ENCODE measurements at places on chromosomes 1 and 21.

DNA sequence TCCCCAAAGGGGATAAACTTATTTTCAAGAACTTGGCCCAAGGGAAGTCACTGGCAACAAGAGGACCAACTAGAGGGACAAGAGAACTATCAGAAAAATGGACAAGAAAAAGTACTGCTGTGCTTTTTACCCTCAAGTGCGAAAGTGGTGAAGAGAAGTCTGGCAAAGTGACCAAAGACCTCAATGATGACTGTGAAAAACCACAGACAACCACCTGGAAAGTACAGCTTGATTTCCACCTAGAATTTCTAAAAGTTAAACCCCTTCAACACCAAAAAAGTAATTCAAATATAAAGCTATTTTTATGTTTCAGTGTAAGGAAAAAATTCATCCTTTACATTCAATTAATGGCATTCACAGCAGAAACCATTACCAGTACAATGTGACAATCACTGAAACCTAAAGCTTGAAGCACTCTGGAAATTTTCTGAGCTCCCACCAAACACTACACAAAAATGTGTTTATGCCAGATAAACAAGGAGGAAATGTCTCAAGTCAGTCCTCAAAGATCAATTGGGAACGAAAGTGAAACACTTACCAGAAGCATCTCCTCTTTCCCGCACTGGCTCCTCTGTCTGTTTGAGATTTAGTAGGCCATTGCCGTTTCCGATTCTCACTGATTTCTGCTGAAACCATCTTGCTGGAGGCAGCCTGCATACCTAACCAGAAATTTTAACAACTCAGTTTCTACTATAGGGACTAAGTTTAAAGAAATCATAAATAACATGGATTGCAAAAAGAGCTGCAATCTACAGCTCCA, 8.3 kb downstream of the SDE2 start:
- no peak for DNase-seq

DNA sequence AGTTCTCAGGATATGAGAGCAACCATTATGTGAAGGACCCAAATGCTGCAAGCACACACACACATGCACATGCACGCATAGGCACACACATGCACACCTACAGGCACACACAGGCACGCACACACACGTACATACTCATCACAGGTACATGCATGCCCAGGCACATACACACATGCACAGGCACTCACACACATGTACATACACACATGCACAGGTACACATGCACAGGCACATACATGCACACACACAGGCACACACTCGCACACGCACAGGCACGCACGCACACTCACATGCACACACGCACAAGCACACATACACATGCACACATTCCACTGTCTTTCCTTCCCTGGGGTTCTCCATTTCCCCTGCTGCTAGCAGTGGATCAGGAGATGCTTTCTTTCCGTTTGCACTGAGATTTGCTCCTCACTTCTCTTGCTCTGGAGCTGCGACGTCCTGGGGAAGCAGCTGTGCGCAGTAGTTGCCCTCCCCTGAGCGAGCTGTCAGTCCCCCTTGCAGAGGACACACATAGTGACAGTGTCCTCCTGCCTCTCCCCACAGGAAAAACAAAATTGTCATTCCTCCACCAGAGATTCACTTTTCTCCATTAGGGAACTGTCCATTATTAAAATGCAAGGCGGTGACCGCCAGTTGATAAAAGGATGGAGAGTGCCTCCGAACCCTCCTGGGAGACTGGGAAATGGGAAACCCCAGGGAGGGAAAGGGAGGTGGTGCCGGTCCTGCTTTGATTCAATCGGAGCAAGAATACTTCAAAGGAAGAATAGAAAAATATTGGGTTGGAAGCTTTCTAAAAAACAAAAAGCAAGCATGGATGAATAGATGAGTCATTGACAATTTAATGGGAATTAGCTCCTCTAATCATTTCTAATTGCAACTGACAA, 69.5 kb downstream of the WDR4 start:
- DNase-seq, result no peak

DNA sequence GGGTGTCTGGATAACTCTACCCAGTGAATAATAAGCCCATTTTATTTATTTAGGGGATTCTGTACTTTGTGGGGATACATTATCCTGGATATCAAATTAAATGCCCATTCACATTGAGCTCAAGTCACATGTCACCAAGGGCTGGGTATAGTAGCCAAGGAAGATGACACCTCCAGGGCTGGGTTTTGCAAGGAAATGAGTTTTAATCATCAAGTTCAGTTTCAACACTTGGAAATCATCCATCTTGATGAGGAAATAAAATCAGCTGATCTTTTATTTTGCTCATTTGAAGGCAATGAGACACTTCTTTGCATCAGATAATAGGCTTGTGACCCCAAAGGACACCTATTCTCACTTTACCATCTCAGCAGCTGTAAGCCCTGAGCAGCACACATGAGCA, 80.0 kb upstream of the TNR start:
- no peak for DNase-seq

DNA sequence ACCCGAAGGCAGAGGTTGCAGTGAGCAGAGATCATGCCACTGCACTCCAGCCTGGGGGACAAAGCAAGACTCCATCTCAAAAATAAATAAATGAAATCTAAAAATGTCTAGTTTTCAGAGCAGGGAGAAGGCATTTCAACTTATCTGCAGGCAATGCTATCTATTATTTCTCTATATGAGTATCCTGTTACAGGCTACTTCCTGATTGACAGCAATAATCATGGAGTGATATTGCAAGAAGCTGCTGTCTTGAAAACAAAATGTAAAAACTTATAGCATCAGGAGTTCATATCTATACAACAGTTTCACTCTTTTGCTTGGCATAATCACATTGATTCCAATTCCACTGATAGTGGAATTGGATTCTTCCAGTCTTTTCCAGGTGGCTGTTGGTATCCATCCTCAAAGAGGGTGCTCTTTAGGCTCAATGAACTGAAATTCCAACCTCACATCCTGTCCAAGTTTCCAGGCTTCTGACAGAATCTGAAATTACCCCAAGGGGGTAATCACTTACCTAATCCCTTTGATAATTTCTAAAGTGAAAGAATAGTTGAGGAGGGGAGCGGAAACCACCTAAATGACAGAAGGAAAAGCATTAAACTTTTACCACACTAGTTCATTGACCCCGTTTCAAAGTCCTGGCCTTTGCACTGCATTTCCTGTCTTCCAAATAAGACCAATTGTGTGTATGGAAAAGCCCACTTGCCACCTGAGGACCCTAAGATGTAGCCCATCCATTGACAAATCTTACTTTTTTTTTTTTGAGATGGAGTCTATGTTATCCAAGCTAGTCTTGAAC, 107.6 kb downstream of the GLUL start:
- no peak for DNase-seq

DNA sequence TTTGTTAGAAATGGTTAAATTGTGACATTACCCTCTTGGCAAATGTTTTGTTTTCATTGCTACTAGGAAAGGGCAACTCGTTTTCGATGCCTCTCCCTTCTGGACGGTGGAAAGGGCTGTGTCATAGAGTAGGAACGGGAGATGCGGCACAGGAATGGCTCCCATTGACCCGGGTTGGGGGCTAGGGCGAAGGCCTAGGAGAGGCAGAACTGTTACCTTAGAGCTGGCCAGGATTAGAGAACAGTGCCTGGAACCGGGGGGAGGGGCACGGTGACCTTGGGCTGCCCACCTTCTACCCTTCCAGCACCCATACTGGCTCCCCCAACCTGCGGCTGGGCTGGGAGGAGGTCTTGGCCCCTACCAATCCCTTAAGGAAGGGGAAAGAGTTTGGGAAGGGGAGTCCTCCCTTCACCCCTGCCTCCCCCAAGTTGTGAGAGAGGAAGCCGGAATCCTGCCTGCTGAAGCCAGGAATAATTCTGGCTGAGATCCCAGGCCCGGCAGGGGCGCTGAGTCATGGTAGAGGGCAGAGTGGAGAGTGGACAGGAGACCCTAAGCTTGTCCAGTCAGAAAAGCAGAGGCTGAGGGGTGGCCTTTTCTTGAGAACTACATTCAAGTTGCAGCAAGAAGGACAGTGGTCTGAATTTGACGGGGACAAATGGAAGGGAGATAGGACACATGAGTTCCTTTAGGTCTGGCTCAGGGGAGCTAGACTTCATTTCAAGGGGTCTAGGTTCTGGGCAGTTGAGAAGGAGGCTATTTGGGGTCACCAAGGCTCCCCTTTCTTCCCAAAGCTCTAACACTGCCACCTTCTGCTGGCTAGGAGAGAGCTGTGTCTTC, 8.2 kb downstream of the LMNA start:
- no peak for DNase-seq

DNA sequence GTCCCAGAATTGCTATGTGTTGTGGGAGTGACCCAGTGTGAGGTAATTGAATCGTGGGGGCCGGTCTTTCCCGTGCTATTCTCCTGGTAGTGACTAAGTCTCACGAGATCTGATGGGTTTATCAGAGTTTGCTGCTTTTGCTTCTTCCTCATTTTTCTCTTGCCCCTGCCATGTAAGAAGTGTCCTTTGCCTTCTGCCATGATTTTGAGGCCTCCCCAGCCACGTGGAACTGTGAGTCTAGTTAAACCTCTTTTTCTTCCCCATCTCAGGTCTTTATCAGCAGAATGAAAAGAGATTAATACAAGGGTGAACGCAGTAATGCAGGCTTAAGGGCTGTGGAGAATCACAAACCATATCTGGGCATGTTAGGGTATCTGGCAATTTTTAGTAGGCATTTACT, 624.0 kb downstream of the USP25 start:
- DNase-seq, result no peak

DNA sequence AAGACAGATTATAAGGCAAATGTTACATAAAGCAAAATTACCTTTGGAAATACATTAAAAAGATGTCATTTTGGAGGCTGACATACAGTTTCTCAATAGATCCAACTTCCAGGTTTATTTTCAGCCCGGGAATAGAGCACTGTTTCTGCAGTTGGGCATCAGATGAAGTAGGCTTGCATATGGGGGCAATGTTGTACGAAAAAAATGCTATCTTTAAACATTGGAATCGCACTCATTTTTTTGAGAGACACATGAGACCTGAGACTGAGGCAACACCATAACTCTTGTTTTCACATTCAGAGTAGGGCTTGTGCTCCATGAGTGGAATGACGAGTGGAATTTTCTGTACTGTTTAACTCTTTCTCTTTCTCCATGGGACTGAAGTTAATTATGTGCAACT, 122.4 kb upstream of the ZRANB2 start:
- no peak for DNase-seq

DNA sequence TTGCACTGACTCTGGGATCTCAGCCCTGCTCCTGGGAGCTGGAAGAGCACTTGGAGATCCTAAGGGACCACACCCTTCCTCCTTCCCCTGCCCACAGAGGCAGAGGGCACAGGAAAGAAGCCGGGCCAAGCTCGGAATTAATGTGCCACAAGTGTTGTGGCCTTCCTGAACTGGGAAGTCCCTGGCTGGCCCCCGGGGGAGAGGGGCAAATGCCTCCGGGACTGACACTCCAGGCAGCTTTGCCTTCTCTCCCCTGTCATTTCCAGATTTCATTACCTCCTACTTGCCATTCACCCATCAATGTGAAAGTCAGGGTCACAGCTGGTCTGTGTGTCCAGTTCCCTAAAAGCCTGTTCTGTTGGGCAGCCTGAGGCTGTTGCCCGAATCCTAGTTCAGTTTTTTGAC, 21.7 kb downstream of the SESN2 start:
- DNase-seq, result no peak

GRCh38 chr1:20530901-20531300, 21.5 kb upstream of the FAM43B start:
- DNase-seq, result no peak

GRCh38 chr1:101509370-101509769, 272.6 kb downstream of the S1PR1 start:
- DNase-seq, result no peak

DNA sequence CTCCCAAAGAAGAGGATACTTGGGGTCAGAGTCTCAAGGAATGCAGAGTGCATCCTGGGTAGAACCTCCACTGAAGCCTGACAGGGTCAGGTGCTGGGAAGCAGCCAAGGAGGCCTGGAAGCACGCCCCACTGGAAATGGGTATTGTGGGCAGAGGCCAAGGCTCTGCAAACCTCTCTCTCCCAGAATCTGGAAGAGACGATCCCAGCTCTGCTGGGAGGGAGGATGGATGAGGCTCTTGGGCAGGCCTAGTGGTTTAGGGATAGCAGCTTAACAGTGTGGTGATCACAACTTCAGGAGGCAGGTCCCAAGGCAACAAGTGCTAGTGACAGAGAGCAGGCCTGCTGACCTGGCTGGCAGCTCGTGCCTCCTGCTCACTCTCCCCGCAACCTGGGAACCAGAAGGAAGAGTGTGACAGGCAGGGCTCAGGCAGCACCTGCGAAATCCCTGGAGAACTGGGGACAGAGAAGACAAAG, 641.0 kb downstream of the PLPP3 start:
- no peak for DNase-seq
